ENCODE measurements at places on chromosomes 5 and 9.

DNA sequence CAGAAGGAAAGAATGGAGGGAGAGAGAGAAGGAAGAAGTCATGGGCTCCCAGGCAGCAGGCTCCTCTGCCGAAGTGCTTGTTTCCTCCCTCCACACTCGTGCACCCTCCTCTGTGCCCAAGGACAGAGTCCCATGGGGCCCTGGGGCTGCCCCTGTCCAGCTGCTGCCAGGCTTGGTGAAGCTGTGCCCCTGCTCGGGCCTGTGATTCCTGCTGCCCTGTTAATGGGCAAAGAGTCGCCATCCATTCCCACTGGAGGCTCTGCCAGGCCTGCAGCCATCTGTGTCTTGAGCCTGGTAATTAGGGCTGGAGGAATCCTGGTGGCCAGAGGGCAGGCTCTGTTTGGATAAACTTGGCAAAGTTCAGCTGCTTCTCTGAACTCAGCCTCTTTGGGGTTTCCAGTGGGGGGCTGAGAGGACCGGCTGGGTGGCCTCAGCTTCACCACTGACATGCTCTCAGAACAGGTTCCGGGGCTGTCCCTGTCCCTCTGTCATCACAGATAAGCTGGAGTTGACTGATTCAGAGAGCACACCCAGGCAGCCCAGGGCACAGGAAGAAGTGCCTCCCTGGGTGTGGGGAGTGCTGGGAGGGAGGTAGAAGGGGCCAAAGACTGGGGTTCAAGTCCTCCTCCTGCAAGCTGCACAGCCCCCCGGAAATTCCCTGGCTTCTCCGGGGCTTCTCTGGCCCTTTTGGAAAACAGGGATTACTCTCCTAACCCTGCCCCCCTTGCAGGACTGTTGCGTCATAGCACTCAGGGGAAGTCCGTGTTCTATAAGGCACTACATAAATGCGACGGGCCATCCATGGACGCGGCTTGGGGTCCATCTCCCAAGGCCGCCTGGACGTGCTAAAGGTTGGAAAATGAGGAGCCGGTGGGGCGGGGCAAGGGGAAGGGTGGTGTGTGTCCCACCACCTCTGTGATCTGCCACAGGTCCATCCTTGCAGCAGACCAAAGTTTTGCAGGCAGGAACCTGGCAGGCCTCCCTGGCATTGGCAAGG, 154.8 kb downstream of the PAX5 start:
- DNase-seq, result no peak

DNA sequence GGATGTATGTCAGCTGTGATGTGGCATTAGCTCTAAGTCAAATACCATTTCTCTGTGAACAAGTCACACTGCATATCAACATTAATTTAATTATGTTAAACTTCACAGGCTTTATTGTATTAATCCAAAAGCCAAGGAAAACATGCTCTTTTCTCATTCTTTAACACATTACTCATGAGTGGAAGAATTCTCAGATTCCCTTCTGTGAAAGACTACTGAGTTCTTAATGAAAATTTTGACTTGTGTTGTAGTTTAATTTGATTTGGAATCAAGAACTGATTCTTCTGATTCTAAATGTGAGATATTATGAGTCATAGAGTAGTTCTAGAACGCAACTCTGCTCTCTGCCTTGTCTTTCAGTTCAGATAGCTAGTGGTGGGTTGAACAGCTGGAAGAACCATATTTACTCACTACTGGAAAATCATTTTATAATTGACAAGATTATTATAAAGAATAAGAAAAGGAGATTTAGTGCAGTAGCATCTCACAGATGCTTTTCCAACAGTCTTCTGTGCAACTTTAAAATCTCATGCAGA, 90.6 kb downstream of the VCAN start:
- no peak for DNase-seq

GRCh38 chr9:28127101-28127500, 553.8 kb upstream of the C9orf72 start:
- DNase-seq, result no peak

DNA sequence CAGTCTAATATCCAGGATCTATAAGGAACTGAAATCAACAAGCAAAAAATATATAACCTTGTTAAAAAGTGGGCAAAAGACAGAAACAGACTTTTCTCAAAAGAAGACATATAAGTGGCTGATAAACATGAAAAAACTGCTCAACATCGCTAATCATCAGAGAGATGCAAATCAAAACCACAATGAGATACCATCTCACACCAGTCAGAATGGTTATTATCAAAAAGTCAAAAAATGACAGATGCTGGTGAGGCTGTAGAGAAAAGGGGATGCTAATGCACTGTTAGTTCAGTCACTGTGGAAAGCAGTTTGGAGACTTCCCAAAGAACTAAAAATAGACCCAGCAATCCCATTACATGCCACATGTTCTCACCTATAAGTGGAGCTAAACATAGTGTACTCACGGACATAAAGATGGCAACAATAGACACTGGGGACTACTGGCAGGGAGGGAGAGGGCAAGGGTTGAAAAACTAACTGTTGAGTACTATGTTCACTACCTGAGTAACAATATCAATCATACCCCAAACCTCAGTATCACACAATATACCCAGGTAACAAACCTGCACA, 11.7 kb upstream of the TSSK1B start:
- DNase-seq, result no peak

GRCh38 chr9:71762900-71763653, 5.2 kb downstream of the CEMIP2 start:
- no peak for DNase-seq

- no peak for DNase-seq
These were observed 31.9 kb downstream of the P4HA2 start for GRCh38 chr5:132195727-132196126.

DNA sequence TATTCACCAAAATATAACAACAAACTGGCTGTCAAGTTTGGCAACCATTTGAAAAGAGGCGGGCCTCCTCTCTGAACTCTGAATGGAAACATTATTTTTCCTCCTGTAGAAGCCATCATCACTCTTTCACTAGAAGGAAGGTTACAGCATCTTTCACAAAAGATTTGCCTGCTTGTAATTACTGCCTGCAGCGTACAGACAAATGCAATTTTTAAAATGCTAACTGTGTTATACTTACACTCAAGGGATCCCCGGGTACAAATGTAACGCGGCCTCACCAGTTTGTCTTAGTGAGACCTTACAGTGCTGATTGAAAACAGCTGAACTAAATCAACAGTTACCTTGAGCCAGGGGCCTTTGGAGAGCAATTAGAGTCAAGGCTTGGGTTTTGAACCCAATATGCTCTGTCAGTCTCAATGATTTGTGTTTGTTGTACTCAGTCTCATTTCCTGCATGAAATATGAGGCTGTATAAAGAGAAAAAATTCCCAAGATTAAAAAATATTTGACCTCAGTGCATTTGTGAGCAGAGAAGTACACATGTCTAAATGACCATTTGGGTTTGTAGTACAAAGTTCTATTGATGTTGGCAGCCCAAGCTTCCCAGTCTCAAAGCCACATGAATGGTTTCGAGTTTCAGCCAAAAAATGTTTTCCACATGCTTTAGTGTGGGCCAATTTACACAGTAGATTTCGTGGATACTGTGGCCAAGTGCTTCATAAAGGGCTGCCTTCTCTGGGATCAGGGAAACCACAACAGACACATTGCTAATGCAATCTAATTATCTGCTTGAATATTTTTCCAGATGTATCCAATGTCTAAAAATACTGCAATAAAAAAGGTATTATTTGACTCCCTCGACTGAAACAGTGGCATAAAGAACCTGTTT, 500.0 kb downstream of the SPATA31D1 start:
- DNase-seq, result no peak

- no peak for DNase-seq
These were observed 3.0 kb downstream of the DAPK1 start for GRCh38 chr9:87500491-87501270.

DNA sequence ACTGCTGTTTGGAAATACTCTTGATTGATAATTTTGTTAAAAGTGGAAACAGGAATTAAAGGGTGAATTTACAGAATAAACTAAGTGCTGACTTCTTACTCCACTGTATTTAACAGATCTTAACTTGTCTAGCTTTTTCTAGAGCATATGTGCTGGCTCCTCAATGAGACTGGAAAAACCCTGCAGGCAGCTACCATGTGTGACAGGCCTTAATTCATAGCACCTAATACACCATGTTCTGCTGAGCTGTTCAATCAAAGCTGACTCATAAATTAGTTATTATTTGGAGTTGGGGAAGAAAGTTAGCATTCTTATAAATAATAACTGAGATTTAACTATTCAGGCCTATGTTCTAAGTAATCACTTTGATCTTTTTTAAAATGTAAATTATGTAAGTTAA, 29.4 kb downstream of the CTNNAL1 start:
- DNase-seq, result no peak

GRCh38 chr9:113536483-113537228, 73.1 kb downstream of the RGS3 start:
- DNase-seq, result no peak

DNA sequence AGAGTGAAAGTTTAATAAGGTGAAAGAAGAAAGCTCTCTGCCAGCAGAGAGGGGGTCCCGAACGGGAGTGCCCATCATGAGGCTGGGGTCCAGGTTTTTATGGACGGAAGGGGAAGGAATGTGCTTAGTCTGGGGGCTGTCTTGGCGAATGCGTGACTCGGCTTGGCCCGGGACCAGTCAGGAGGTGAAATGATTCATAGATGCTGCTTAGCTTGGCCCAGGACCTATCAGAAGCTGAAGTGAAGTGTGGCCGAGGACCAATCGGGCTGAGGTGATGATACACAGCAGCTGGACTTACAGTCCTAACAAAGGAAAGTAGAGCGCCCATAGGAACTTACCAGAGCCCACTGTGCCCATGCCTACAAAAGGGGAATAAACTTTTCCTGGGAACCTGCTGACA, 3.9 kb upstream of the FKTN start:
- no peak for DNase-seq

- DNase-seq, result no peak
These were observed 6.0 kb downstream of the TMEM171 start for GRCh38 chr5:73126381-73126780.

- no peak for DNase-seq
These were observed 6.5 kb upstream of the SPATA24 start for GRCh38 chr5:139410121-139410992.

DNA sequence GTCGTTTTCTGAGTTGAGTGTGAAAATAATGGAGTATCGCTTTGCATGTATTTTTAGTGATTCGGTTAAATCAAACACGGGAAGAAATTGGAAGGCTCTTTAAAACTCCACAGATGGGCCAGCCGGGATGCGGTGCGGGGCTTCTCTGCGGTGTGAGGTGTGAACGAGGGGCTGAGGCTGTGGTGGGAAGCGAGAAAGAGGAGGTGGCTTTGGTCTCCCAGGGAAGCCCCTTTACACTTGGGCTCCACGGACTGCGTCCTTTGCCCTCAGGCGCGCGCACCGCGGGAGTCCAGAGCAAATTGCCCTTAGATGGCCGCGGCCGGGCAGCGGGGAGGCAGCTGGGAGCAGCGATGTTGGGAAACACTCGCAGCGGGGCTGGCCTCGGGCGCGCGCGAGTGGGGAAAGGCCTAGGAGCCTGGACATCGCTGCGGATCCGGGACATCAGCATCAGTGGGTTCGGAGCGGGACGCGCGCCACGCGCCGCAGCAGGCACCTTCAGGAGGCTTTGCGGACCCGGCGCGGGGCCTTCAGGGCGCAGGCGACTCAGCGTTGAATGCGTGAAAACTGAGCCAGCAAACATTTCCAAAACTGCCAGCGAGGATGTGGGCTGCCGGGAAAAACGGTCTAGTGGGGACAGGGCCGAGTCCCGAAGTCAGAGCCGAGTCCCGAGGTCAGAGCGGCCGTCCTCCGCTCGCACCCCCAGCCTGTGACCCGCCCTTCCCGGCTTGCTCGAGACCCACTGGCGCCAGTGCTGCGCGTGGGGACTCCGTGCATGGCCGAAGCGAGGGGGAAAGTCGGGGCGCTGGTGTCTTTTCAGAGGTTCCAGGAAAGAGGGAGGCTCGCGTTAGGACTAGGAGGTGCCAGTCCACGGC, 6.5 kb downstream of the IRX1 start:
- no peak for DNase-seq

GRCh38 chr9:136858844-136859757, 7.0 kb downstream of the MAMDC4 start:
- DNase-seq, result no peak

GRCh38 chr5:142862594-142862993, 92.4 kb downstream of the ARHGAP26 start:
- no peak for DNase-seq

DNA sequence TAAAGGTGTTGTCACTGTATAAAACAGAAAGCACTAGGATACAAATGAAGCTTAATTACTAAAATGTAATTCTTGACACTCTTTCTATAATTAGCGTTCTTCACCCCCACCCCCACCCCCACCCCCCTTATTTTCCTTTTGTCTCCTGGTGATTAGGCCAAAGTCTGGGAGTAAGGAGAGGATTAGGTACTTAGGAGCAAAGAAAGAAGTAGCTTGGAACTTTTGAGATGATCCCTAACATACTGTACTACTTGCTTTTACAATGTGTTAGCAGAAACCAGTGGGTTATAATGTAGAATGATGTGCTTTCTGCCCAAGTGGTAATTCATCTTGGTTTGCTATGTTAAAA, 43.8 kb downstream of the NDFIP1 start:
- no peak for DNase-seq

DNA sequence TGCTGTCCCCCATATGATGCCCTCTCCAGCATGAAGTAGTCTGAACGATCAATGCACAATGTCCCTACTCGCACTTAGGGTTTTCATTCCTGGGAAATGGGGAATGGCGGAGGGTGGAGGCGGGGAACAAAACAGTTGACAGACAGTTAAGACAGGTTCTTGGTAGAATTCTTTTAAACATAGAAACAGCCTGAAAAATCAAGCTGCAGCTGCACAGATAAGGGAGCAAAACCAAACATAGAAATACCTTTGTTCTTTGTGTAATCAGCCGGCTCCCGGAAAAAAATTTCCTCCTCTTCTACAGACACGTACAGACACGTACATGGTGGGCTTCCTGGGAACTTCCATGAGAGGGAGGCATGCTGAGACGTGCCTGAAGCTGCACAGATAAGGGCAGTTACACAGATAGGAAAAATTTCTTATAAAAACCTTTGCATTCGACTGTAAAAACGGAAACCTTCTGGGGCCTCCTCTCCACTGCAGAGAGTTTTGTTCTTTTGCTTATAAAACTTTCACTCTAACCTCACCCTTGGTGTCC, 662.4 kb upstream of the PTPRD start:
- no peak for DNase-seq

- DNase-seq, result no peak
These were observed 30.1 kb upstream of the IL7R start for GRCh38 chr5:35826554-35826953.

- DNase-seq, result no peak
These were observed 23.4 kb downstream of the WNK2 start for GRCh38 chr9:93207326-93207814.

DNA sequence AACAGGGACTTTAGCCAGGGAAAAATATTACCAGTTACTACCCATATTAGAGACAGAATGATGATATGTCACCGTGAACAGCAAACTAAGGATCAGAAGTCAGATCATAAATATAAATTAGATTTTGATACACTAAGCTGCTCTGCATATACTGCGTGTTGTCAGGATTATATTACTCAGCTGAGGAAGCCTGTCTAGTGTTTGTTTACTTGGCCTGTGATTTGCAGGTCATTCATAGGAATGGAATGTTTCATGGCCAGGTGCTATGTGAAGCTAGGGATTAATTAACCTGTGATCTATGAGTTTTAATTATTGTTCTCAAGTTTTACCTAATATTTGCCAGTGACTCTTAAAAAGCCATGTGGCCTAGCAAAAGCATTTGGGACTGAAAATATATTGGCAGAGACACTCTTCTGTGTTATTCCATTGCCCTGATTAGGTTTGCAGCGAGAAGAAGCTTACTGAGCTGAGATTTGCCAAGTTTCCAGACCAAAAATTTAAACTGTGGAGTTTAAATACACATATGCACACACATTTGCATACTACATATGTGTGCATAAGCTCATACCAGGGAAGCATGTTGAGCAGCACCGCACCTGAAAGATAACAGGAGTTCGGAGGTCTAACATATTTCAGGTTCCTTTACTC, 496.3 kb upstream of the GRIA1 start:
- DNase-seq, result no peak
